Lung (tissue), 17 donors: ENCODE measurements at places on chromosomes 12 and 14. TPM values are rescaled to one million over a fixed set of nuclear protein-coding genes. Genes with fewer than 3 reads are reported as not detected.

The HVCN1 gene
- 9.2 TPM for total RNA-seq

DNA sequence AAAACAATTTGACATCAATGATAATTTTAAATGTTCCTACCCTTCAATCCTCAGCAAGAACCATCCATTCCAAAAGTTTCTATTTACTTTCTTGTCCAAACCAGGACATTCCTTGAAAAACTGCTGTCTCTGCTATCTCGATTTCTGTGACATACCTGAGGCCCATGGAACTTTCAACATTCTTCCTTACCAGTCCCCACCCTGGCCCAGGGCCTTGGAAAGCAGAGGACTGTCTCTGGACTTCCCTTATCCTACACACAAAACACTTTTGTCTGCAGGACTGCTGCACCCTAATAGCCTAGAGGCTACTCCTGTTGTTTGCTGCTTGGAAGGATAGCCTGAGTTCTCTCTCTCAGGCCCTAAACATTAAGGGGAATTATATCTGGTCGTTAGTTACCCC lies 151.8 kb upstream of the DHRS4 start:
- H3K27ac ChIP-seq: no peak overlapping the region
- no peak for DNase-seq
- H3K4me3 ChIP-seq: no peak overlapping the region
- no peaks in the 10 kb centered on the region for H3K27me3 ChIP-seq
- H3K36me3 ChIP-seq: no peaks in the 10 kb centered on the region

- H3K4me1 ChIP-seq: peaks cover 11% of the 10 kb centered on the region
- no peak for DNase-seq
- peak overlapping the region; percentile 51 for H3K27ac ChIP-seq
- no peaks in the 10 kb centered on the region for H3K27me3 ChIP-seq
Observed at GRCh38 chr12:6959058-6959804, 8.1 kb downstream of the PTPN6 start.

- H3K36me3 ChIP-seq: no peaks in the 10 kb centered on the region
- no peaks in the 10 kb centered on the region for H3K4me1 ChIP-seq
Observed at GRCh38 chr12:52601671-52602070, 408 bp upstream of the KRT72 start.

GRCh38 chr14:91946622-91947474 lies 646 bp downstream of the FBLN5 start:
- H3K36me3 ChIP-seq: no peaks in the 10 kb centered on the region
- no peak overlapping the region for H3K27ac ChIP-seq
- DNase-seq: no peak
- H3K4me3 ChIP-seq: peak overlapping the region; percentile 21

DNA sequence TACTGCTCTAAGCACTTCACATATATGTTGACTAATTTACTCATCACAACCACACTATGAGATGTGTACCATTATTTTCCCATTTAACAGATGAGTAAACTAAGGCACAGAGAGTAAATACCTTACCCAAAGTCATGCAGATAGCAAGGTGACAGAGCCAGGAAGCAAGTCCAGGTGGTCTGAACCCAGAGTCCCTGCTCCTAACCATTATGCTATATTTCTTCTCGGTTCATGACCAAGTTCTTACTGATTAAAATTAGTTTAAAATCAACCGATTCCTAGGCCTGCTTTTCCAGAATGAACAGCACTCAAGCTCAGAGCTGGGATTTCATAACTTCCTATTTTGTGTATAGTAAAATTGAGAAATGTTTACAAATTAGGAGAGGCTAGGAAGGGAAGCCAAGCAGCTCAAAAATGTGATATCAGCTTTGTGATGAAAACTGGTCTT lies 85.5 kb upstream of the EGLN3 start:
- no peaks in the 10 kb centered on the region for H3K27me3 ChIP-seq
- no peak overlapping the region for H3K4me3 ChIP-seq
- H3K27ac ChIP-seq: no peak overlapping the region
- H3K36me3 ChIP-seq: no peaks in the 10 kb centered on the region
- peaks cover 3% of the 10 kb centered on the region for H3K4me1 ChIP-seq

DNA sequence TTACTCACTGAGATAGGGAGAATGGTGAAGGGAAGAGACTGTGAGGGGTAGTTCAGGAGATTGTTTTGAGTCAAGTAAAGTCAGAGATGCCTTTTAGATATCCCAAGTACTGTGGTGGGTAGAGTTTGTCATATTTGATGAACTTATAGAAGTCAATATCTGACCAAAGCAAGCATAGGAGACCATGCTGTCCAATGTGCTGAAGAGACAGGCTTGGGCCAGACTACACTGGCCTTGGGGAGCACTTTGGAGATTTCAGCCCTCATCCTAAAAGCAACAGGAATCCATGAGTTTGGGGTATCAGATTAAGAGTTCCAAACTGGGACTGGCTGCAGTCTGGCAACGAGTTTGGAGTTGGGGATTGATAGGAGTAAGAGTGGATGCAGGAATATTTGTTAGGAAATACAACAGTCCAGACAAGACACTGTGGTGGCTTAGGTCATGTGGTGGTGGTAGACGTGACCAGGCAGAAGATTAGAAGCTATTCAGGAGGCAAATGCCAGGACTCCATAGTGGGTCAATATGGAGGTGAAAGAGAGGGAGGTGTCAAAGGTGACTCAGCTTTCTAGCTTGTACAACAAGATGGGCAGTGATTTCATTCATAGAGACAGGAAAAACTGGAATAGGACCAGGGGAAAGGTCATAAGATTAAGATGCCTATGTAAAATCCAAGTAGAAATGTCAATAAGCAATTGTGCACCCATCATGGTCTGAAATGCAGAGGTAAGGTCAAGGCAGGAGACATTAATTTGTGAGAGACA lies 81.9 kb downstream of the FAR2 start:
- H3K27ac ChIP-seq: no peak overlapping the region
- no peaks in the 10 kb centered on the region for H3K36me3 ChIP-seq
- H3K27me3 ChIP-seq: no peaks in the 10 kb centered on the region
- H3K4me1 ChIP-seq: no peaks in the 10 kb centered on the region
- no peak for DNase-seq

- H3K27me3 ChIP-seq: no peaks in the 10 kb centered on the region
- peaks cover 4% of the 10 kb centered on the region for H3K4me1 ChIP-seq
- H3K4me3 ChIP-seq: no peak overlapping the region
- H3K36me3 ChIP-seq: no peaks in the 10 kb centered on the region
- no peak for DNase-seq
Observed at GRCh38 chr14:104211215-104211614, 72.8 kb downstream of the KIF26A start.

The KLHL33 gene
- 0.51 TPM for total RNA-seq

- H3K27me3 ChIP-seq: no peaks in the 10 kb centered on the region
- H3K27ac ChIP-seq: peak overlapping the region; percentile 98
- H3K4me1 ChIP-seq: peaks cover 10% of the 10 kb centered on the region
- DNase-seq: peak; percentile 43
Observed at GRCh38 chr12:76764856-76765255, 941 bp downstream of the ZDHHC17 start.

The PLXNC1 gene
- total RNA-seq: 26.5 TPM

- no peak for DNase-seq
- no peaks in the 10 kb centered on the region for H3K4me1 ChIP-seq
- no peaks in the 10 kb centered on the region for H3K27me3 ChIP-seq
- H3K4me3 ChIP-seq: no peak overlapping the region
Observed at GRCh38 chr12:58502841-58503240, 417.5 kb downstream of the LRIG3 start.
